ENCODE measurements at places on chromosomes 13 and 19. TPM values are rescaled to one million over a fixed set of nuclear protein-coding genes. Genes with fewer than 3 reads are reported as not detected.

MEF2B gene
- total RNA-seq = 3.0 TPM

IRF2BP1 gene
- total RNA-seq = 17.1 TPM

FPR2 gene
- total RNA-seq = not detected

RPS15 gene
- total RNA-seq = 1,471 TPM

DAND5 gene
- not detected for total RNA-seq

HS6ST3 gene
- not detected for total RNA-seq

TLE6 gene
- total RNA-seq = 1.4 TPM

IGFL2 gene
- 0.46 TPM for total RNA-seq

SLC46A3 gene
- 3.1 TPM for total RNA-seq

NAPSA gene
- total RNA-seq = 5.1 TPM

ZNF497 gene
- 2.2 TPM for total RNA-seq

ZNF566 gene
- total RNA-seq = 7.3 TPM

TYROBP gene
- total RNA-seq = 0.39 TPM

DNA sequence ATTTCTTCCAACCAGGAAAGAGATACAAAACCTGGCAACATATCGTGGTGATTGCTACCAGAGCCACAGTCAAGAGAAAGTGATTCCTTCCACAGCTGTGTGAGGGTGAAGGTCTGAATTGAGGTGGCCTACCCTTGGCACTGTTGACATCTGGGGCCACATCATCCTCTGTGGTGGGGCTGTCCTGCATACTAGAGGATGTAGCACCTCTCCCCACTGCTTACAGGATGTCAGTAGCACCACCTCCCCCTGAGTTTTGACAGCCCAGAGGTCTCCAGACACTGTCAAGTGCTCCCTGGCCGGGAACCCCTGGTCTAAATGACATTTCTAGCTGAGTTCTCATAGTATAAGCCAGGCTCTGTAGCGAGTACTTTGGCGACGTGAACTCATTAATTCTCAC is 15.5 kb downstream of the PTGER1 start:
- no peak for DNase-seq

DNA sequence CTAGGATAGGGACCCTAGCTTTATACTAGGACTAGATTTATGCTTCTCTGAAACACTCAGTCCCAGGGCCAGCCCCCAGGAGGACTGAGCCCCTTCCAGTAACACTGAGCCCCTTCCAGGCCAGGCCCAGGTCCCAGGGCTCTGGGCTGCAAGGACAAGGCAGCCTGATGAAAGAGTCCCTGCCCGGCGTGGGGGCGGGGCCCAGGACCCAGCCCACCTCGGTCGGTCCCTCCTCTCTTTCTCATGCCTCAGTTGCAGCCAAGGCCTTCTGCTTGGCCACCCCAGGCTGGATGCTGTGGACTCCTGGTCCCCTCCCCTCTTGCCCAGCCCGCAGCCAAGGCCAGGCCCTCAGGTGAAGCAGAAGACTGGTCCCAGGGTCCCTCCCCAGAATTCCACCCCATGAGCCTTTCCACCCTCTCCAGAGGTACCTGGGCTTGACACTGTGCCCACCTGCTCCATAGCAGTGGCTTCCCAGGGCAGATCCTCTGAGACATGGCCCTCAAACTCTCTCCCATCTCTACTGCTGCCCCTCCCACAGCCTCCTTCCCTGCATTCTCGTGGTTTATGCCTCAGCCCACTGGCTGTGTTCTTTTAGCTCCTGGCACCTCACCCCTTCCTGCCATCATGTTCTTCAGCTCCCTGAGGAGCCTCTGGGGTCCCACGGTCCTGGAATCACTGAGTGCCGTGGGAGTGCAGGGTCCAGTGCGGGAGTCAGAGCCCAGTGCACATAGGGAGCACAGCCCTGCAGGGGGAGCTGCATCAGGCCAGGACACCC is 53.6 kb upstream of the C1QTNF9B start:
- no peak for DNase-seq

DNA sequence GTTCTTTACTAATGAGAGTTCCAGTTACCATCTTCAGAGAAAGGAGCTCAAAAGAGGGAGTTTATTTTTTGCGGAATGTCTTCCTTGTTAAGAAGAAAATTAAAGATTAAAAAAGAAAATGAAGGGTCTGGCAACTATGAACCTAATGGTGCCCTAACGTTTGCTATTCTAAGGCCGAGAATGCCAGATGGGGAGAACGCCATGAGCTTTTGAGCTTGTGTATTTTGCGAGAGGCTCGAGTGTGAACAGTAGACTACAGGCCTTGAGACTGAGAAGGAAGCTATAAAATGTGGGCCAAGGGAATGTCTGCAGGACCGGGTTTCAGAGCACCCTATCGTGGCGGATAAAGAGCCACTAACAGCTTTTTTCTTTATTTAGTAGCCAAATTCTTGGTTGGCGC is 6.7 kb downstream of the FGF14 start:
- DNase-seq = no peak

- DNase-seq = no peak
Measured at GRCh38 chr19:3867971-3868769, 668 bp downstream of the ZFR2 start.

GRCh38 chr13:21071924-21072323 is 10.5 kb upstream of the LATS2 start:
- no peak for DNase-seq

DNA sequence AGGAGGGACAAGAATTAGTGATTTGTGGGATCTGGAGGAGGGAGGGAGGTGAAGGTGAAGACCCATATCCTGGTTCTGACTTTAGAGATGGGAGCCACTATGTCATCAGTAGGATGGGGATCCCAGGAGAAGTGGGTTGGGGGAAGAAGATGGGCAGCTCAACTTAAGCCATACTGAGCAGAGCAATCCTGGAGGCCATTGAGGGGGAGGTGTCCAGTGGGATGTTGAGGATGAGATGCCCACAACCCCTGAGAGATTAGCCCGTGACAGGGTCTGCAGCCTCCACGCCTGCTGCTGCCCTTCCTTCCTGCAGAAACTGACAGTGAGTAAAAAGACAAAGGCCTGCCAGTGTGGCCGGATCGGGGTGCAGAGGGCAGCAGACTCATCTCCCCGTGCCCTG is 11.2 kb upstream of the SIGLEC6 start:
- DNase-seq = no peak

DNA sequence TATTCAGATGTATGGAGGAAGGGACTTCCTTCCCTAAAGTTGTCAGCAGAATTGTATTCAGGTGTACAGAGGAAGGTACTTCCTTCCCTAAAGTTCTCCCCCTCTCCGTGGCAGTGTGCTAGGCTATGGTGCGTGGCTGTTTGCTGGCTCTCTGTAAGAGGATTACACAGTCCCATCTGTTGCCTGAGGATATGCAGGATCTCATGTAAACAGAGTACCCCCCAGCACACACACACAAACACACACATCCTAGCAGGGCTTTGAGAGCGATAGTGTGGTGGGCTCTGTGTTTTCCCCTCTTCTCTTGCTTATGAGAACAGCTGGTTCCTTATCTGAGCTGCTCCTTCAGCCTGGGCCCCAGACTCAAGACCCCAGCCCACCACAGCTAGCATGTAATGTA is 10.3 kb downstream of the NEK5 start:
- no peak for DNase-seq

GRCh38 chr19:55519451-55520311 is 17.3 kb downstream of the SBK2 start:
- no peak for DNase-seq

DNA sequence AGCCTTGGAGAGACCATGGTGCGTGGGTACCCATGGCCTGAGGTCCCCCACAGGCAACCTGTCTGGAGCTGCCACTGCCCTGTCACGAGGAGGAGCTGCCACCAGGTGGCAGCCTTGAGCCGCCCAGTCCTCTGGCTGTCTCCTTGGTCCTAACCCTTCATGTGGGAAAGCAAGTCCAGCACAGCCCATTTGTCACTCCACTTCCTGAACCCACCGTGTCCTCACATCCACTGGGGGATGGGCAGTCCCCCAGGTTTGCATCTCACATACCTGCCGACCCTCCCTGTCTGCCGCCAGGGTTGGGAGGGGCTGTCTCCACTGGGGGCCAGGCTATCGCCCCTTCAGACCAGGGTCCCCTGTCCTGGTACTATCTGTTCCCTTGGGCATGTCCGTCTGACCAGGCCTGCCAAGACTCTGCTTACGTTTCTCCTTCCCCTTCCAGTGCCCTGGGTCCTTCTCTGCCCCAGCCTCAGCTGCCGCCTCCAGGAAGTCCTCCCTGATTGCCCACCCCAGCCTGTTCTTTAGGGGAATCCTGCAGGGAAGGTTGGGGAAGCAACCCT is 4.5 kb downstream of the FAM174C start:
- peak; percentile 75 for DNase-seq

DNA sequence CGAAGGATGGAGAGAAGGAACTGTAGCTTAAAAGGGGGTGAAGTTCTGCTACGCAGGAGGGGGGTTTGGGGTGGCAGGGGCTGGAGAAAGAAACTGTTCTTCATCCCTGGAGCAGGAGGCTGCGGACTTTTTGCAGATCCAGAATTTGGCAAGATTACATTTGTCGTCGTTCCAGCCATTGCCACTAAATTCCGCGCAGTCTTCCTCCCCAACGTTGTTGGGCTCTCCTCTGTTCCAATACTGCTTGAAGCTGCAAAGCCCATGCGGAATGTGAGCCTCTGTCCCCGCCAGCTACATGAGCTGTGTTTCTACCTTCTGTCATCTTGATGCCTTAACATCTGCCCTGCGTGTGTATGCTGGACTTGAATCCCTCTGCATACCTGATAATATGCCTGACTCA is 4.3 kb downstream of the CD209 start:
- no peak for DNase-seq

DNA sequence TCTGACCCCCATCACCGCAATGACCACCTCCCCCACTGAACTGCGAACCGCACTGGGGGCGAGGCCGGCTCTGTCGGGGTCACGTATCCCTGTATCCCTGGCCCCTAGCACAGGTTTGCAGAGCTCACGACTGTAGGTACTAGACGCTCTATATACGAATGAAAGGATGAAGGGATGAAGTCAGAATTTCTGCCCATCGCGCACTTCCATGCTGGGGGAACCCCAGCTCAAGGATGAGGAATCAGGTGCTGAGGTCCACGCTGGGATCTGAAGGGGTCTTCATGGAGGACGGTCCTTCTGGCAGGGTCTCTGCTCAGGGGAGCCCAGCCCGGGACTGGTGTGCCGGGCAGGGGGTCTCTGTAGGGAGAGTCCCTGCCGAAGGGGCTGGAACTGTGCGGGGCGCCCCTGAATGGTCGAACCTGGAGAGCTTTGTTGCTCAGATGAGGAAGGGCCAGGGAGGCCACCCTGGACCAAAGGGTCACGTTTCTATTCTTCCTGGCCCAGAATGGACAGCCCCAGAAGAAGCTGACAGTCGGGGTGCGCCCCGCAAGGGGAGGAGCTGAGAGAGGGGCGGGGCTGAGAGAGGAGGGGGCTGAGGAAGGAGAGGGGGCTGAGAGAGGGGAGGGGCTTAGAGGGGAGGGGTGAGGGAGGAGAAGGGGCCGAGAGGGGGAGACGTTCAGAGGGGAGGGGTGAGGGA is 37.9 kb upstream of the SEMA6B start:
- DNase-seq = peak; percentile 13

DNA sequence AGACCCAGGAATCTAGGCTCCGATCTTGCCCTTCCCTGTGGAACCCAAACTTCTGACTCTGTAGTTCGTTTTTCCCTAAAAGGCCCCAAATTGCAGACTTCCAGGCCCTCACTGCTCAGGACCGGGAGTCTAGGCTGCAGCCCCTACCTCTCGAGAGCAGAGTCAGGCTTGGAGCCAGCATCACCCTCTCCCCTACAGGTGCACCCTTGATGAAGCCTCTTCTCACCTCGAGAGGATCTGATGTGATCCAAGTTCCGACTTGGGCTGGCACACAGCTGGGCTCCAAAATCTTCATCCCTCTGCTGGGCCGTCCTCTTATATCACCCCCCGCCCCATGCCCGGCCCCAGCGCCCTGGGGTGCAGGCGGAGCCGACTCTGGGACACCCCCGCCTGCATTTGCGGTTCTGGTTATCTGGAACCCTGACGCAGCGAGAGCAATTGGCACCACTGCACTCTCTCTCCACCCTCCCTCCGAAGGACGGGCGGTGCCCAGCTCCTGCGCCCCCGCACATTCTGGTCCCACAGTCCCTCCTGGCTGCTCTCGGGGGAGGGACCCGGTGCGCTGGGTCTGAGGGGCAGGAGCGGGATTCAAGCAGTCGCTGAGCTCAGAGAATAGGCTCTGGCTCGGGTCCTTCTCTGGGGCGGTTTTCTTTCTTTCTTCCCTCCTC is at the start of gene KLK7:
Gene KLK7, minus strand, starts transcription at position 293 of the 668 bp plus-strand sequence. CDS start 1,518 bp downstream, outside the sequence.
- DNase-seq = no peak

- DNase-seq = peak; percentile 79
Measured at GRCh38 chr19:45444318-45445041, 20.8 kb upstream of the ERCC1 start.

DNA sequence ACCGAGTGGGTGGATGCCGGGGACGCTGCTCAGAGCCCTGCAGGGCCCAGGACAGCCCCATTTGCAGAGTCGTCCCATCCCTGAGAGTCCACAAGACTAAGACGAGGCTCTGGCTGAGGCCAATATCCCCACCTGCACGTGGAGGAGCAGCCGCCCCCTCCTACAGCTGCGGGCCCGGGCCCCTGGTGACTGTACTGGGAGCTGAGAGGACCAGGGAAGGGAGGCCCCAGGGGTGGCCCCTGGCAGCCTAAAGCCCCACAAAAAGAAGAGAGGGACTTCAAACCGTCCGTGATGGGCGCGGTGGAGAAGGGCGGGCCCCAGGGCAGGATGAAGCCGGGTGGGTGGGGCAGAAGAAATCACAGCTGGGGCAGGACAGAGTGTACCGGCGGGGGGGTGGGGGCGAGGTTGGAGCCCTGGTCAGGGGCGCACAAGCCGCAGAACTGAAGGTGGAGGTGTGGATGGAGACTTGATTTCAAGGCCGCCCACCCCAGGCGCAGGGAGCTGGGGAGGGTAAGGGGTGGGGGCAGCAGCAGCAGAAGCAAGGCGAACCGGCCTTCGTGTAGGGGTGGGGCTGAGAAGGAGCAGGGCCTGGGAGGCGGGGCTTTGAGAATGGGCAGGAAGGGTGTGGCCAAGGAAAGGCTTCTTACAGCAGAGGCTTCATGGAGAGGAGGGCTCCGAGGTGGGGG is 12.9 kb downstream of the CFD start:
- DNase-seq = peak; percentile 87

DNA sequence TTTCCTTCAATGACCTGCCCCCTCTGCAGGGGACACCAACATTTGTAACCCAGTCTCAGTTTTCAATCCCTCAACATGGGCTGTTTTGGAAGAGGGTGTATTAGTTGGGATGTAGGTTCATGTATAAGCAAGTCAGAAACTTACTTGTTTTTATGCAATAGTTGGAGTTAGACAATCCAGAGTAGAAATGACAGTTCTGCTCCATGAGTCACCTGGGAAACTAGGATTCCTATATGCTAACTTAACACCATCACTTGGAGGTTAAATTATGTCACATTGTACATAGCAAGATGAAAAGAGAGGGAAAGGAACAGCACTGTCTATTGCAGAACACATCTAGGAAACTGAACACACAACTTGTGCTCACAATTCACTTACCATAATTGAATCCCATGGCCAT is 436.4 kb downstream of the RFC3 start:
- no peak for DNase-seq

- no peak for DNase-seq
Measured at GRCh38 chr19:19546751-19547162, 8.7 kb downstream of the CILP2 start.

DNA sequence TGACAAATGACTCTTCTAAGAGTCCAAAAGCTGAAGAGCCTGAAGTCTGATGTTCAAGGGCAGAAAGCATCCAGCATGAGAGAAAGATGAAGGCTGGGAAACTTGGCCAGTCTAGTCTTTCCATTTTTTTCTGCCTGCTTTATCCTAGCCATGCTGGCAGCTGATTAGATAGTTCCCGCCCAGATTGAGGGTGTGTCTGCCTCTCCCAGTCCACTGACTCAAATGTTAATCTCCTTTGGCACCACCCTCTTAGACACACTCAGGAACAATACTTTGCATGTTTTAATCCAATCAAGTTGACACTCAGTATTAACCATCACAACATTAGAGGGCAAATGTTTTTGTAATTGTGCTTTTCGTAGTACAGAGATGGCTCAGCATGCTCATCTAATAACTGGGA is 267.5 kb upstream of the KLHL1 start:
- no peak for DNase-seq

All from activated T-helper 2 cell treated with anti-CD3 and anti-CD28 coated beads, Interferon-gamma antibody, Interleukin-2, Interleukin-4, amounts not matched to agents 10 μg/mL and 5 μg/mL and 100 μg/mL, durations not matched to agents 14 hours and 24 hours and 36 hours (primary cell).